NCI-H774 (cell line): ENCODE measurements at places on chromosomes 11 and 22.

GRCh38 chr11:62553080-62553838 lies 6.7 kb upstream of the AHNAK start:
- DNase-seq = no peak

GRCh38 chr11:102457865-102458264 lies 5.3 kb upstream of the TMEM123 start:
- peak; percentile 70 for DNase-seq

DNA sequence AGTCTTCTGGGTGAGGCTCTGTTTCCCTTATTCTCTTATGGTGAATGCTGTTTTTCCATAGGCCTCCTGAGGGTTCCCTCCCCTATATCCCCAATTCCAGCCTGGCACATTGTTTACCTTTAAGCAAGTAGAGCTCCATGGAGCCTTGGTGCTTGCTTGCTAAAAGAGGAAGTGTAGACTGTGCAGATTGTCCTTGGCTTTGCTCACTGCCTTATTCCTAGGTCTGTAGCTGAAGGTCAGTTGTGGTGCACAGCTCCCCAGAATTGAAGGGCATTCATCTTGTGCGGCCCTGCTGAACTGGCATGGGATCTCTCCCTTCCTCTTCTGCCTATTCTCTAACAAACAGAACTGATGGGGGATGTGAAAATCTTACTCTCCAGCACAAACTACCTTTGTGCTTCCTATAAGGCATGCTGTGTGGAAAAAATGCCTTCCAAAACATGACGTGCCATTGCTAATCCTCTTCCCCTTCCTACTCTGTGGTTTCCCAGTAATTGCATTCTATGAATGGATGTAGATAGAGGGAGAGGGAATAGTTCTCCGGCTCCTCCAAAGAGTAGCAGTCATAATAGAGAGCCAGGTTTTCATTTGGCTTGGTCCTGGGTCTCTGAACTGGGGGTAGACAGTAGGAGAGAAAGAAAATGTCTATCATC lies 34.2 kb upstream of the PLET1 start:
- DNase-seq = no peak

GRCh38 chr11:117669062-117669461 lies 128.0 kb downstream of the DSCAML1 start:
- DNase-seq = no peak

DNA sequence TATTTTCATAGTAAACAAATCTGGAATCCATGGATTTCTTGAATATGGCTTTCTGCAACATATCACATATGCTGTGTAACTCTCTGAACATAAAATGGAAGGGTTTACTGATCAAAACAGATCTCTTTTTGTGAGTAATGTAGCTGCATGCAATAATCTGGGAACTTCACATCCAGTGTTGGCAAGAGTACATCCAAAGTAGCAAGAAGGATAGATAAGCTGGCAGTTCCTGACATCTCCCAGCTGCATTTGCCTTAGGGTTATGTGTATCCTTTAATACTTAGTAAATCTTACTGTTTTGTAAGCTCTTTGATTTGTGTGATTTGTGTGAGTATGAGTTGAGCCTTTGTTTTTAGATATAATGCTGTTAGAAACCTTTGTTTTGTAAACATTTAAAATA lies 280.4 kb upstream of the CNTN5 start:
- DNase-seq = no peak

DNA sequence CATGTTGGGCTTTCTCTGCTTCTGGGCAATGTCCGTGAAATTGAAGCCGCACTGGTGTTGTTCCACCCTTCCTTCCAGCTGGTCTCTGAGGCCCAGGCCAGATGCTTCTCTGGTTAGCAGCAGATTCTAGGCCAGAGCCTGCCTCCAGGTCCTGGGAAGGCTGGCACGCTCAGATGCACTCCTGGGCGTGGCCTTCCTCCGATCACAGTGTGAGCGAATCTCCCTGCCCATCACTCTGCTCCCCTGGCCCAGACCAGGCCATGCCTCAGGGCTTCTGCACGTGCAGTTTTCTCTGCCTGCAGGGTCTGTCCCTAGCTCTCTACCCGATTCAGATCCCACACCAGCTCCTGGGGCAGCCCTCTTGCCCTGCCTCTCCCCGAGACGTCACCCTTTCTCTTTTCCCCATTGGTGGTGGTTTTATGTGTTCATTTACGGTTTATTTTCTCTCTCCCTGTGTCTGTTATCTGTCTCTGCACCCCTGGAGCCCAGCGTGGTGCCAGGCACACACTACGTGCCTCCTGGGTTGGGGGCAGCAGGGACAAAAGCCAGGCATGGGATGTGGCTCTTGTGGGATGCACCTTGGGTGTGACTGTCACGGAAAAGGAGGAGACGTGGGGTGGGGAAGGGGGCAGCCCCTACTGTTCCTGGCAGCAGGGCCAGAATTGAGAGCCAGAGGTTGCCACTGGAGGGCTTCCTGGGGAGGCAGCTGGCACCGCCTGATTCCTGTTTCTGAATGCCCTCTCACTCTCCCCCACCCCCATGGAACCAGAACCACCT lies 66.0 kb downstream of the KCNQ1 start:
- no peak for DNase-seq

GRCh38 chr11:46508360-46508759 lies 85.5 kb downstream of the AMBRA1 start:
- no peak for DNase-seq

GRCh38 chr11:81966340-81966739 lies 767.3 kb downstream of the FAM181B start:
- no peak for DNase-seq

DNA sequence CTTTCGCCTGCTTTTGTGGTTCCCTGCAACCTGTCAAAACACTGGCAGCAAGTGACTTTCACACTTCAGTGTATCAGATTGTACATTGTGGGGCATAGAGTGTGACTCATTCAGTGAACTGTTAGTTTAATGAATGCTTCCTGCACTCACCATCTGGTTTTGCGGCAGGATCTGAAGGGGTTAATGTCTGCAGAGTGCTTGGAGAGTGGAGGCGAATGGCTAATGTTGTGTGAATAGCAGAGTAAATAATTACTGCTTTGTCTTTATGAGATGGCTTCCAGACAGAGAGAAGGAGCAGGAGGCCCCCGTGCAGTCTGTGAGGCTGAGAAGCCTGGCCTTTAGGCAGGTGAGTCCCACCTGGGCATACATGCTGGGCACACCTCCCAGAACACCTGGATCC lies 454.3 kb upstream of the KIRREL3 start:
- peak; percentile 91 for DNase-seq

DNA sequence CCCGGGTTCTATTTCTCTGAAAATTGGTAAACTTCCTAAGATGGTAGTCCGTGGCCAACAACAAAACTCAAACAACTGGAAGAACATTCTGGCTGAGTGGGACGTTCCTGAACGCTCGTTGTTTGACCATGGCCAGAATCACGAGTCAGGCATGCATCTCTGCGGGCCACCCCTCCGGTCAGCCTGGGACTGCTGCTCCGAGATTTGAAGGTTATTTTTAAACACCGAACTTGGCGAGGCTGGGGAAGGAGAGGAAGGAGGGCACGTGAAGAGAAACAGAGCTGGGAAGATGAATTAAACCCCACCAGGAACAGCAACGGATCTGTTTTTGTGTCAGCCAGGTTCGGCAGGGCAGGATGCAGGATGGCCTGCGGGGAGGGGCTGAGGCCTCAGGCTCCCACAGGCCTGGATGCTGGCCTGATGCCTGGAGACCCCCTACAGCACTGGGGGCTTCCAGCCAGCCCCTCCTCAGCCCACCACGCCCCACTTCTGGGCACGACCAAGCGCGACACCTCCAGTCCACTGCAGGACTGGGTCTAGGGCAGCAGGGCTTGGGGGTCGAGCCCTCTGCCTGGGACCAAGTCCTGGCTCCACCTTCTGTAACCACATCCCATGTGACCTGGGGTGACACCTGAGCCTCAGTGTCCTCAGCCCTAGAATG lies 5.1 kb downstream of the SHISAL1 start:
- no peak for DNase-seq

DNA sequence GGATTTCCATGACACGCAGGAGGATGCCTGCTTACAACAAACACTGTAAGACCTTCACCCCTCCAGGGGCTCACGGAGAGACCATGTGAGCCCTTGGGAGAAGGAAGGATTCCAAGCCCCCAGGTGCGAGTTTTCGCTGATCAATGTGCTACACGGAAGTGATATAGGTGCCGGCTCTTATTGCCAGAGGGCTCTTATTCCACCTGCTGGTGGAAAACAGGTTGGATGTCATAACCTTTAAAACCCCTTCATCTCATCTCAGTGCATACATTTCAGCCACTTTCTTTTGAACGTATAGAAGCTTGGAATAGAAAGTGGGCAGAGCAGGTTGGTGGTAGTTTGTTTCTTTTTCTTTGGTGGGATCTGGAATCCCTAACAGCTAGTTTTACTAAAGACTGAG lies 25.8 kb downstream of the LAYN start:
- DNase-seq = no peak

DNA sequence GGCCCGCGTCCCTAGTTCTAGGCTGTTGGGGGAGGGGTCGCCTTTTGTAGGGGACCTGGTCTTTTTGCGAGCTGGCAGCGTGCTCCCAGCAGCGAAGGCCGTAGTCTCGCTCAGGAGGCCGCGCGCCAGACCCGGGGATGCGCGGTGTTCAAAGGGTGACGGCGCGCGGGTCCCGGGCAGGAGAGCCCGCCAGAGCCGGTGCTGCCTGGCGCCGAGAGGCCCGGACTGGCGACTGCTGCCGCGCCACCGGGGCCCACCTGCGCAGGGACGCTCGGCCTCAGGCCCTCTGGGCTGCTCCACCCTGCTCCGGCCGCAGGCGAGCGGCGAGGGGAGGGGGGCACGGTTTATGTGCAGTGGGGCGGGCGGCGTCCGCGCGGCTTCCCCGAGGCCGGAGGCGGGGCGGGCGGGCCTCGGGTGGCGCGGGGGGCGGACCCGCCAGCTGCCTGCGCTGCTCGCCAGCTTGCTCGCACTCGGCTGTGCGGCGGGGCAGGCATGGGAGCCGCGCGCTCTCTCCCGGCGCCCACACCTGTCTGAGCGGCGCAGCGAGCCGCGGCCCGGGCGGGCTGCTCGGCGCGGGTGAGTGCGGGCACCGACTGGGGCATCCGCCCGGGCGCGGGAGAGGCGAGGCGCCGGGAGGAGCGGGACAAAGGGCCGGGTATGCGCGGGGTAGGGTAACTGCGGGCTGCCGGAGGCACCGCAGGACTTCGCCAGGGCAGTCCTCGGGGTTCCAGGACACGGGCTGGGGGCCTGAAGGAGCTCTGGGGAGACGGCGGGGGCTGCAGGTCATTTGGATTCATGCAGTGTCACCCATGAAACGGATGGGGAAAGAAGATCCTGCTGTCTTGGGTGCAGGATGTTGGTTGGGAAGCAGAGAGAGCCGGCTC lies at the start of gene PRSS23:
PRSS23 (plus strand) TSS at position 467 of the 884 bp plus-strand sequence. CDS start 7,102 bp downstream, outside the sequence.
- peak; percentile 73 for DNase-seq
